ENCODE measurements at places on chromosomes 1 and 21.

GRCh38 chr1:27000817-27001460 lies 7.4 kb downstream of the TRNP1 start:
- DNase-seq = no peak

- no peak for DNase-seq
These were observed 45.3 kb upstream of the B3GALNT2 start for GRCh38 chr1:235549351-235550139.

DNA sequence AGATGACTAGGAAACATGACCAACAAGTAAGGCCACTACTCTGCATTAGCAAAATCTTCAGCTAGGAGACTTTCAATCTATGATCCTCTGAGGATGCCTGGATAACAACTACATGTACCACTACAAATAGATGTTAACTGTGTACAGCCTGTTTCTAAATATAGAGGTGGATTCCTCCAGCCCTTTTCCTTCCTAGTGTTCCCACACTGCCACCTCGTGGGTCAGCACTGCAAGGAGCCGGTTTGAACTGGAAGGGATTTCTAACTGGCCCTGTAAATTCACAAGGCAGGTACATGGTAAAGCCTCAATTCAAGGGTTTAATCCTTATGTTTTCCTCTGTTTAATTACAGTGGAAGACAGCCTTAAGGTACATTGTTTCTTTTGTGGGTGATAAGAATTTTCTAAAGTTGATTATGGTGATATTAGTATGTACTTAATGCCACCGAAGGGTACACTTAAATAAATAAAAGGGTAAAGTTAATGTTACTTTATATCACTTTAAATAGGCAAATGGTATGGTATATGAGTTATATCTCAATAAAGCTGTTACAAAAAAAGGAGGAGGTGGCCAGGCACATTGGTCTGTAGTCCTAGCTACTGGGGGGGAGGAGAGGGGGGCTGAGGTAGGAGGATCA lies 14.4 kb downstream of the SMYD3 start:
- DNase-seq = peak; percentile 52

DNA sequence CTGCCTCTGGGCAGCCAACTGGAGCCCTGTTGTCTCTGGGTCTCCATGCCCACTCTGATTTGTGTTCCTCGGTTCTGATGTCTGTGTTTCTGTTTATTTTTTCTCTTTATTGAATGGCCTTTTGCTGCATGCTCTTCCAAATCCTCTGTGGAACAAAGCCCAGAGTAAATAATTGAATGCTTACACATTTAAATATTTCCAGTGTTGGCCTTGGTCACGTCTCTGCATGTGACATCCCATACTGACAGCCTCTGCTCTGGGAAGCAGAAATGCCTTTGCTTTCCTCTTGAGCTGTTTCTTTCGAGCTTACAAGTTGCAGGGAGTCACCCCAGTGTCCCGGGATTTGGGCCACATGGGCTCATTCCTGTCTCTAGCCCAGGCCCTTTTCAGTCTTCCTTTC lies 267.9 kb downstream of the PTPRU start:
- no peak for DNase-seq

DNA sequence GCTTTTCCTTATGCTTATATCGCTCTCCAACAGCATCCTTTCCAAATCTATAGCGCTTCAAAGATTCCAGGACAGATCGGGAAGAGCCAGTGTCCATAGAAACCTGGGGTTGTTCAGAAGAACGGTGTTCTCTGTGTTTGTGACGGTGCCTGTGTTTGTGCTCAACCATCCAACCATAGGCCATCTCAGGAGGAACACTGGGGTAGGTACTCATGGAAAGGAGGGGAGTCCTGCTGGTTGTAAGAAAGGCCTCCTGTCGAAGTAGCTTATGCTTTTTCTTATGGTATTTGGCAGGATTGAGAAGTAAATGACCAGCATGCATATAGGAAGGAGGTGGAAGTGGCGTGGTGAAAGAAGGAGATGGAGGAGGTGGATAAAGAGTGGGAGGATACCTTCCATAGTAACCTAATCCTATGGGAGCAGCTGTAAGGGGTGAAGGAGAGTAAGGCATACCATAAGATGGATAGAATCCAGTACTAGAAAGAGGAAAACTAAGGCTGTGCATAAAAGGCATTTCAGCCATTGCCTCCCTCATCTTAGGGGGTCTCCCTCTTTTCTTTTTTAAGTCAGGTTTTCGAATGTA lies 84.2 kb downstream of the ASH1L start:
- DNase-seq = no peak

- DNase-seq = no peak
These were observed 2.0 kb upstream of the FAM131C start for GRCh38 chr1:16075337-16076030.

DNA sequence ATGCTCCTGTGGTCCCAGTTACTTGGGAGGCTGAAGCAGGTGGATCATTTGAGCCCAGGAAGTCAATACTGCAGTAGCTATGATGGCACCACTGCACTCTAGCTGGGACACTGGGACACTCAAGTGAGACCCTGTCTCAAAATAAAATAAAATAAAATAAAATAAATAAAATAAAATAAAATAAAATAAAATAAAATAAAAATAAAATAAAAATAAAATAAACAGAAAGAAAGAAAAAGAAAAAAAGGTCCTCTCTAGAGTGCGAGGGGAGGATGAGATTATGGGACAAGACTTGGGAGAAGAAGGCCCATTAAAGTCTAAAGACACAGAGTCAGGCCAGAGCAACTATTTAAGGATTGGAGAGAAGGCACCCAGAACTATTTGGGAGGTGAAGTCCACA lies 172.5 kb downstream of the IER5 start:
- DNase-seq = no peak

DNA sequence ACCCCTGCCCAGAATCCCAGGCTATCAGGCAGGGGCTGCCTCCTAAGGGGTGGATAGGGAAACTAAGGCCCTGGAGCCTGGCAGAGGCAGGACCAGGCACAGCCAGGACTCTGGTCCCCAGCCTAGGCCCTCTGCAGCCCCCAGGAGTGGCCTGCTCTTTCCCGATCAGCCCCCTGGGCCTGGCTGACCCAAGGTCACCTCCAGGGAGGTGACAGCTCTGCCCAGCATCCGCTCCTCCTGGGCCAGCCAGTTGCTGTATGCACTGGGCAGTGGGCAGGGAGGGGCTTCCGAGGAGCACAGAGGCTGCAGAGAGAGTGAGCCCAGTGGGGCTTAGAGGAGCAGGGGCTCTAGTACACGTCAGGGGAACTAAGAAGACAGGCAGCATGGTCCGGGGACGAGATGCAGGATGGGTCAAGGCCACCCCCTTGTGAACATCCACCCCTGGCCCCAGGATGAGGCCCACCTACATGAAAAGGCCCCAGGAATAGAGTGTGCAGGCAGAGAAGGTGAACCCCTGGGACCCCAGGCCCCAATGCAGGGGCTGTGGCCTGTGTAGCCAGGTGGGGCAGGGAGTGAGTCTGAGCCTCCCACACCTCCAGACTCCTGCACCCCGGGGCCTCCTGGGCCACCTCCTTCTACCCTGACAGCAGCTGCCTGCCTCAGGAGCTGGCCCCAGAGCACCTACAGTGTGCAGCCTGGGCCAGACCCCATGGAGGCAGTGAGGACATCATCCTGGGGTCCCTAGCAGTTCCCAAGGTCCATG lies 32.8 kb downstream of the WNT9A start:
- no peak for DNase-seq

DNA sequence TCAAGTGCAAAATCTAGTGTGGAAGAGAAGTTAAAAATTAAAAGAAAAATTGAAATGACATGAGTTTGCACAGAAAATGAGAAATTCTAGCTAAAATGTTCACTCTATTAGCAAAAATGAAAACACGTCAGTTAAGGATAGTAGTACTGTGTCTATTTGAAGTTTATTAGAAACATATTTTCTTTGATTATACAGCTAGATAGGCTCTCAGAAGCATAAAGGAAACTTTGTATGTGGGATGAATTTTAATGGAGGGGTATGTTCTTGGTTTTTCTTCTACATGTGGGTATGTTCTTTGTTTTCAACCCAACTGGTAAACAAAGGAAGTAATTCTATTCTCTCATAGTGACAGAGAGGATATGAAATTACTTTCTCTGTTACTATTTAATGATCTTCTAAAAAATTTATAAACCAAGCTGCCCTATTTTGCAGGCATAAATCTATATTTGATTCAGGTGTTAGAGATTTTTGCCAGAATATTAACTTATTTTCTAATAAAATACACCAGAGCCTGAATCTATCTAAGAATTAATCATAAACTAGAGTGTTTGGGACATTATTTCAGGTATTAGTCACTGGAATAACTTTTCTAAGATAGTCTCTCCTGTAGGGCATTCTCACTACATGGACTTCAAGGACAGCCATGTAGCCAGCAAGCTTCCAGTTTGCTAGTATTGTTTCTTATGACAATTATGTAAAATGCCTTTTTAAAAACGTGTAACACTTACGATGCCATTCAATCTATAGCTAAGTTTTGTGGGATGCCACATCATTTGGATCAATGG lies 15.8 kb downstream of the GPSM2 start:
- DNase-seq = no peak

GRCh38 chr21:36184545-36184944 lies 27.9 kb downstream of the DOP1B start:
- DNase-seq = no peak

GRCh38 chr1:153698923-153699714 lies 20.6 kb downstream of the NPR1 start:
- DNase-seq = no peak

DNA sequence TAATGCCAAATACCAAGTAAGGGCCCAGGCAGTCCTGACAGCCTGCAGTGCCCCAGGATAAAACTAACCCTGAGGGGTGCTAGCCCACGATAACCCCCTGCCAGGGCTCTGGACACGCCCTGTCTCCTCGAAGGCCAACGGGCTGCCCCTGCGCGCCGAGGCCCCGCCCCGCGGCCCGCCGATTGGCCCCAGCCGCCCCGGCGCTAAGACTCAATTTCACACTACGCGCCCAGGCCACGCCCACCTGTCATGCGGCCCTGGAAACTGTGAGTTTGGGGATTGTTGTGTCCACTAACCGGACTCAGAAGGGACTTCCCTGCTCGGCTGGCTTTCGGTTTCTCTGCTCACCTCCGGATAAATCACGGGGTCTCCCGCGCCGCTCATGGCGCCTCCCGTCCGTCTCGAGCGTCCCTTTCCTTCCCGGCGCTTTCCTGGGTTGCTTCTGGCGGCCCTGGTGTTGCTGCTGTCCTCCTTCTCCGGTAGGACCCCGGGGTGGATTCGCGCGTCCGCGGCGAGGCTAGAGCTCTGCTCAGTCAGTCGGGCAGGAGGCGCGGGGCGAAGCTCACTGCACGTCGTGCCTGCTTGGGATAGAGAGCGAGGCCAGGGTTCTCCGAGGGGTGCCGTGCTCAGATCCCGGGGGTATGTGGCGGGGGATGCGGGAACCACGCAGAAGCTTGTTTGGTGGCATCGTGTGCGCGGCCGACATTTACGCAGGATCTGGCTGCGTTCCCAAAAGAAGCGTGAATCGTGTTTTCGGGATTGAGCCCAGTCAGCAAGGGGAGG lies at the start of gene CR1L:
CR1L (plus strand) TSS at position 282 of the 783 bp plus-strand sequence; CDS start at position 383, 101 bp downstream.
- no peak for DNase-seq

DNA sequence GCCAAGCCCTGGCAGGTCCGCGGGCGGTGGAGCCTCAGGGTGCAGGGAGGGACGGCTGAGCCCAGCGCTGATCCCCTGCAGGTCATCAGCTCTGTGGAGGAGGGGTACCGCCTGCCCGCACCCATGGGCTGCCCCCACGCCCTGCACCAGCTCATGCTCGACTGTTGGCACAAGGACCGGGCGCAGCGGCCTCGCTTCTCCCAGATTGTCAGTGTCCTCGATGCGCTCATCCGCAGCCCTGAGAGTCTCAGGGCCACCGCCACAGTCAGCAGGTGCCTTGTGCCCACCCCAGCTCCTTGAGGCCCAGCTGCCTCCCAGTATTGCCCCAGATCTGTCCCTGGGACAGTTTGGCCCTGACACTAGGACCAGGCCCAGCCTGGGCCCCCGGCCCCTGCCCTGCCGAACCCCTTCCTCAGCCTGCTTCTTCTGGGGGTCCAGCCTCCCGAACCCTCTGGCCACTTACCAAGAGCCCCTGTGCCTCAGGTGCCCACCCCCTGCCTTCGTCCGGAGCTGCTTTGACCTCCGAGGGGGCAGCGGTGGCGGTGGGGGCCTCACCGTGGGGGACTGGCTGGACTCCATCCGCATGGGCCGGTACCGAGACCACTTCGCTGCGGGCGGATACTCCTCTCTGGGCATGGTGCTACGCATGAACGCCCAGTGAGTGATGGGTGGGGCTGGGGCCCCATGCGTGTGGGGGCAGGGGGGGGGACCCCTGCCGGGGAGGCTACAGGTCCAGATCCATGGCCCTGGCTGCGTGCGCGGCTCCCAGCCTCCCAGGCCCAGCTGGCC lies 35.4 kb upstream of the C1QA start:
- no peak for DNase-seq

GRCh38 chr21:34553151-34553952 lies 41.3 kb upstream of the KCNE1 start:
- DNase-seq = no peak

- no peak for DNase-seq
These were observed 56.4 kb downstream of the COL18A1 start for GRCh38 chr21:45461369-45461750.

GRCh38 chr21:42317341-42317741 lies 2.1 kb upstream of the TFF3 start:
- DNase-seq = no peak

GRCh38 chr1:42096554-42096953 lies 56.7 kb upstream of the GUCA2B start:
- DNase-seq = no peak

DNA sequence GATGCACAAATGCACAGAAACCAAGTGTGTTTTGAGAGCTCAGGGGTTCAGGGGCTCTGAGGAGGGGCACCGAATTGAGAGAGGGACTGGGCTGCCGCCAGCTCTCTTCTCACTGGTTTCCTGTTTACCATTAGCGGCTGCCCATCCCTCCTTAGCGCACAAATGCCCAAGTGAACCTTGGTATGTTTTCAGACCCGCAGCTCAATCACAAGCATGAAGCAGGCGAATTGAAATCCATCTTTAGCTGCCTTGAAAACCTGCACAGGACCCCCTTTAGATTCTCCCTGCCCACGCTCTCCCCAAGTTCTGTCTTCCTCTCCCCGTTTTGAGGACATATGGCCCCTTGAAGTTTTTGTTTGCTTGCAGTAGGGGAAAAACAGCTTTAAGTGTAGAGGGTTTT lies 61.1 kb upstream of the ACOT11 start:
- no peak for DNase-seq

DNA sequence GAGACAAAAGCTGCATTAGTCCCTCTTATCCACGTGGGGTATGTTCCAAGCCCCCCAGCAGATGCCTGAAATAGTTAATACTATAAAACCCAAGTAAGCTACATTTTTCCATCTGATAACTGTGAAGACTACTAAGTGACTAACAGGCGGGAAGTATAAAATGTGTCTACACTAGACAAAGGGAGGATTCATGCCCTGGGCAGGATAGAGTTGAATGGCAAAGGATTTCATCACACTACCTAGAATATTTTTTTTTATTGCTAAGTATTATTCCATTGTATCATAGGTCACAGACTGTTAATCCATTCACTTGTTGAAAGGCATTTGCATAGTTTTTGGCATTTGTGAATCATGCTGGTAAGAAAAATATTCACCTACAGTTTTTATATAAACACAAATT lies 26.4 kb upstream of the CFHR4 start:
- DNase-seq = no peak

DNA sequence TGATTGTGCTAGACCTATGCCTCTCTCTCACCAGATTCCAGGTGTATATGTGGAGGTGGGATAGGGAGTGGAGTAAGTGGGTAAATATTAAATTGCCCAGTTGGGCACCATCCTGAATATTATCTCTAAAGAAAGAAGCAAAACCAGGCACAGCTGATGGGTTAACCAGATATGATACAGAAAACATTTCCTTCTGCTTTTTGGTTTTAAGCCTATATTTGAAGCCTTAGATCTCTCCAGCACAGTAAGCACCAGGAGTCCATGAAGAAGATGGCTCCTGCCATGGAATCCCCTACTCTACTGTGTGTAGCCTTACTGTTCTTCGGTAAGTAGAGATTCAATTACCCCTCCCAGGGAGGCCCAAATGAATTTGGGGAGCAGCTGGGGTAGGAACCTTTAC lies at the start of gene FCER1A:
FCER1A (plus strand) TSS at position 242 of the 400 bp plus-strand sequence; CDS start at position 271, 29 bp downstream.
- no peak for DNase-seq
